ENCODE measurements at places on chromosomes 2 and 18. TPM values are rescaled to one million over a fixed set of nuclear protein-coding genes. Genes with fewer than 3 reads are reported as not detected.

Gene CHRND
- not detected for polyA plus RNA-seq

Gene DLGAP1
- not detected for polyA plus RNA-seq

Gene SERPINB5
- 1,046 TPM for polyA plus RNA-seq

Gene IL36B
- 0.14 TPM for polyA plus RNA-seq

Gene STK11IP
- polyA plus RNA-seq = 10.0 TPM

Gene CRYGD
- polyA plus RNA-seq = not detected

Gene POTEC
- not detected for polyA plus RNA-seq

Gene EPHA4
- polyA plus RNA-seq = 20.2 TPM

Gene AP1S3
- 24.0 TPM for polyA plus RNA-seq

Gene CRYGC
- not detected for polyA plus RNA-seq

Gene PIK3C3
- 65.0 TPM for polyA plus RNA-seq

Gene EPB41L3
- 0.39 TPM for polyA plus RNA-seq

Gene MC4R
- 0.03 TPM for polyA plus RNA-seq

Gene TRIB2
- polyA plus RNA-seq = 8.8 TPM

Gene RBFA
- polyA plus RNA-seq = 20.0 TPM

Gene PTPRN
- polyA plus RNA-seq = not detected

Gene PLA2R1
- 13.2 TPM for polyA plus RNA-seq

Gene EMX1
- not detected for polyA plus RNA-seq

Gene CAPN14
- polyA plus RNA-seq = 2.2 TPM

Gene CENPA
- 2.3 TPM for polyA plus RNA-seq

Gene SPATA3
- polyA plus RNA-seq = not detected

Gene NGEF
- polyA plus RNA-seq = 0.13 TPM

Gene TMEM178A
- 0.07 TPM for polyA plus RNA-seq

Gene CABLES1
- polyA plus RNA-seq = 1.00 TPM

Gene ARHGAP25
- 25.3 TPM for polyA plus RNA-seq

Gene LNPK
- 32.1 TPM for polyA plus RNA-seq

Gene TTN
- under 0.01 TPM for polyA plus RNA-seq

Gene OSBPL6
- polyA plus RNA-seq = 8.2 TPM

Gene RAPGEF4
- polyA plus RNA-seq = 1.2 TPM

Gene UGT1A5
- polyA plus RNA-seq = 1.3 TPM

Gene MAPRE3
- 12.6 TPM for polyA plus RNA-seq

Gene GPR39
- polyA plus RNA-seq = 9.1 TPM

Gene PSD4
- 10.4 TPM for polyA plus RNA-seq

Gene MYO5B
- 6.5 TPM for polyA plus RNA-seq

Gene EFHD1
- polyA plus RNA-seq = not detected

Gene POTEI
- polyA plus RNA-seq = not detected
